ENCODE measurements at places on chromosomes 4 and X.

- no peak for DNase-seq
Measured at GRCh38 chr4:65561164-65561563, 109.1 kb downstream of the EPHA5 start.

- no peak for DNase-seq
Measured at GRCh38 chr4:173243321-173243720, 74.7 kb downstream of the GALNT7 start.

DNA sequence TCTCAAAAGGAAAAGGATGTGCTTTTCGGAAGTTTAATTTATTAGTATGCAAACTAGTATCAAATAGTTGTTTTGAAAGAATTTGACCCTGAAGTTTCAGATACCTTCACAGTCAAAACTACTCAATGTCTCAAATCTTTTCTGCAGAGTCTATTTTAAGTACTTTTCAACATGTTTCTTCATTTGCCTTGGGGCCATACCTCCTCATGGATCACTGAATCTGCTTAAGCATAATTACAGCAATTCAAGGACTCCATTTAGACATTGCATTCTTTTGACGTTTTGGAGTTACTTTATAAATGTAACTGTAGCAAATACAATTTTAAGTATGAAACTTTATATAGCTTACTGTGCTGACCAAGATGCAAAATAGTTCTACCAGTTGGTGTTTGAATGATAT lies 25.5 kb downstream of the PALLD start:
- no peak for DNase-seq

DNA sequence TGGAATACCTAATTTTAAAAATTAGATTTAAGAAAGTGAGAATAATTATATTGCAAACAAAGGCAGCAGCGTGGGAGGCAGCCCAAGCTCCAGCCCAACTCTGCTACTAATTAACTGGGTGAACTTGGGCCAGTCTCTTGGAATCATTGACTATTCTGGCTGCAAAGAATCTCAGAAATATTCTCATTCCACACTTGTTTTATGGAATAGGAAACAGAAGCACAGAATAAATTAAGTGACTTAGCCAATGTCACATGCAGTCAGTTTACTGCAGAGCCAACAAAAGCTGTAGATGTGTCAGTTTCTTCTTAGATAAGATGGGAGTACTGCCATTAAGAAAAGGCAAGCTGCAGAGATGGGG lies 132.6 kb upstream of the FAM9B start:
- DNase-seq = no peak

- DNase-seq = no peak
Measured at GRCh38 chr4:8324640-8325239, 55.2 kb downstream of the HTRA3 start.

GRCh38 chrX:11967986-11968869 lies 170.0 kb upstream of the FRMPD4 start:
- no peak for DNase-seq

DNA sequence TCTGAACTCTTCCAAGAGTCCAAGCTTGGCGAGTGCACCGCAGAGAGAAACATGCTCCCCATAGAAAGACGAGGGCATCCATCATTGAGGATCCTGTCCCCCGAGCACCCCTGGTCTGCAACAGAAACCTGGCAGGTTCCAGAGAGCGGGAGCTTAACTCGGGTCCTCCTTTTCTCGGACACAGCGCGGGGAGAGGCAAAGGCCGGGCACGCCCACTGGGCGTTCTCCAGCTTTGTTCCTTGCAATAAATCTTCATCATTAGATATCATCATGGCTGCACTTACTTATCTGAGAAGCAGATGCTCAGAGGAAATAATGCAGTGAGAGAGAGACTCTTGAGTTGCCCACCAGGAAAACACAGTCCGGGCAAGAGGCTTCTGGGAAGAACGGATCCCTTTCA lies 90.1 kb upstream of the PSAPL1 start:
- no peak for DNase-seq

DNA sequence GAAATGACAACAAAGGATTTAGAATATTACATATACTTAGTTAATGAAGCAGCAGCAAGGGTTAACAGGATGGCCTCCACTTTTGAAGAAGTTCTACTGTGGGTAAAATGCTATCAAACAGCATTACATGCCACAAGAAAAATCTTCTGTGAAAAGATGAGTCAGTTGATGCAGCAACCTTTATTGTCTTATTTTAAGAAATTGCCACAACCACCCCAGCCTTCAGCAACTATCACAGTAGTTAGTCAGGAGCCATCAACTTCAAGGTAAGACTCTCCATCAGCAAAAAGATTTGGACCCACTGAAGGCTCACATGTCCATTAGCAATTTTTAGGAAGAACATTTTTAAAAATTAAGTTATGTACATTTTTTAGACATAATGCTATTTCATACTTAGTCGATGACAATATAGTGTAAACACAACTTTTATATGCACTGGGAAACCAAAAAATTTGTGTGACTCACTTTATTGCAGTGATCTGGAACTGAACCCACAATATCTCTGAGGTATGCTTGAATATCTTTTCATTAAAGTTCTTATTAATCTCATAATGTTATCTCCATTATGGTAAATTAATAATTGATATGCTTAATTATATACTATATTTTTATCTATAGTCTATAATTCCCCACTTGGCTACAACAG lies 81.2 kb downstream of the SPCS3 start:
- no peak for DNase-seq

DNA sequence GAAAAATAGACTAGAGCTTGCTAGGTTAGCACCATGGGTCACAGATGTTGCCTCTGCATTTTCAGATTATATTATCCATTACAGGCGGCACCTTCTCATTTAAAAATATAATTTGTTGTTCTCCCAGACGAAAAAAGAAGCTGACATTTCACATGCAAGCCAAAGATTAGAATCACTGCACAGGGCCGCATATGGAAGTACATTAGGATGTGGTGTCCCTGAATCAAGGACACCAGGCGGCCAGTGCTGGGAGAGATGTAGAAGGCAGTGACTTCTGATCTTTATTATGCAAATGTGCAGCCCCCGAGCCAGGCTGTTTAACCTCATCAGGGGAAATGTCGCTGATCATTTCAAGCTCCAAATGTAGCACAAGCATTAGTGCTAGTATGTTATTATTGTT lies 22.8 kb downstream of the REELD1 start:
- no peak for DNase-seq

DNA sequence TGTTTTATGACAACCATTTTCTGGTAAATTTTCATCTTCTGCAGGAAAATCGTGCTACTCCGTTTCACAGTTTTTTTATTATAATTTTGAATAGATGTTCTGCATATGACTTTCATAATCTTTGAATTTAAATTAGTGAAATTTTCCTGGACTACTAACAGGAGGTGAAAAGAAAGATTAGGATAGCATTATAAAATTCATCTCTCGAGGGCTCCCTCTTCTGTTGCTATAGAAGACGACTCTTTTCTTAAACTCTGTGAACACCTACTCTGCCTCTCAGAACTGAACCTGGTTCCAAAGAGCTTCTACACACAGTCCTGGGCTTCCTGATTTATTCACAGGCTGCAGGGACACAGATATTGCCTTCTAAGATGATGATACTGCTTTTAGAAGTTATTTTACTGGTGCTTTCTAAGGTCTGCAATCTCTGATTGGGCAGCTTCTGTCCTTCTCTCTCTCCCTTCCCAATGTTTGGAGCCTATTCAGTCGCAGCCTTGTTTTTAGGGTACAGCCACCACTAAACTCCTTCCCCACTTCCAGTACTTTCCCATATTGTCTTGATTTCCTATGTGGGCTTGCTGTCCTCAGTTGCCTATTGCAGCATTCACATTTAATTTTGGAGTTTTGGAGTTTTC lies 10.1 kb upstream of the SAP30 start:
- DNase-seq = no peak

DNA sequence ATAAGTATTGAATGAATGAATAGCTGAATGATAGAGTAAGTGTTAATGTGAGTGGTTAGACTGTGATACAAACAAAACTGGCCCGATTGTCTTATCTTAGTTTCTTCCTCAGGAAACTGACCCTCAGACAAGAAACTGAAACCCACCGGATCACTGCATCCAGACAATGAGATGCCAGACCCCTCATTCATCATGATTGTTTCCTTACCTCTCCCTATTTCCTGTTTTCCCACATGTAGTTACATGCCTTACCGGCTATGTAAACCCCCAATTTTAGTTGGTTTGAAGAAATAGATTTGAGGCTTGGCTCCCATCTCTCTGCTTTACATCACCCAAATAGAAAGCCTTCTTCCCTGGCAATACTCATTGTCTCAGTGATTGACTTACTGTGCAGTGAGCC lies 218.9 kb upstream of the PPP1R2C start:
- DNase-seq = no peak

- no peak for DNase-seq
Measured at GRCh38 chr4:15584785-15585184, 70.4 kb downstream of the FBXL5 start.

- no peak for DNase-seq
Measured at GRCh38 chrX:30806187-30806728, 82.8 kb downstream of the TAB3 start.

GRCh38 chr4:133997436-133997835 lies 204.2 kb downstream of the PABPC4L start:
- no peak for DNase-seq

DNA sequence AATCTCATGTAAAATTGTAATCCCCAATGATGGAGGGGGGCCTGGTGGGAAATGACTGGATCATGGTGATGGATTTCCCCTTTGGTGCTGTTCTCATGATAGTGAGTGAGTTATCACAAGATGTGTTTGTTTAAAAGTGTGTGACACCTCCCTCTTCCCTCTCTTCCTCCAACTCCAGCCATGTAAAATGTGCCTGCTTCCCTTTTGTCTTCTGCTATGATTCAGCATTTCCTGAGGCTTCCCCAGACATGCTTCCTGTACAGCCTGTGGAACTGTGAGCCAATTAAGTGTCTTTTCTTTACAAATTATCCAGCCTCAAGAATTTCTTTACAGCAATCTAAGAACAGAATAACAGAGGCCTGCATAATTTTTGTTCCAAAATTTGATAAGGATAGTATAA lies 85.2 kb downstream of the ANAPC10 start:
- DNase-seq = no peak

DNA sequence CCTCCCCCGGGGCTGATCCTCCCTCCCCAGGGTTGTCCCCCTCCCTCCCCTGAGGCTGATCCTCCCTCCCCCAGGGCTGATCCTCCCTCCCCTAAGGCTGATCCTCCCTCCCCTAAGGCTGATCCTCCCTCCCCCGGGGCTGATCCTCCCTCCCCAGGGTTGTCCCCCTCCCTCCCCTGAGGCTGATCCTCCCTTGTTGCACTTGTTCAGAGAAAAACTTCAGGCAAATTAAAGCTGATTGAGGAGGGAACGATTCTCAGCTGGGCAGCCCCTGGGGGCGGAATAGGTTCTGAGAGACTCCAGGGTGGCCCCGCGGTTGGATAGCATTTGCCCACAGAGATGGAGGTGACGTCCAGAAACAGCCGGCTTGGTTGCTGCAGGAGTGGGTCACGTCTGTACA lies 110.7 kb upstream of the ADRA2C start:
- DNase-seq = no peak

DNA sequence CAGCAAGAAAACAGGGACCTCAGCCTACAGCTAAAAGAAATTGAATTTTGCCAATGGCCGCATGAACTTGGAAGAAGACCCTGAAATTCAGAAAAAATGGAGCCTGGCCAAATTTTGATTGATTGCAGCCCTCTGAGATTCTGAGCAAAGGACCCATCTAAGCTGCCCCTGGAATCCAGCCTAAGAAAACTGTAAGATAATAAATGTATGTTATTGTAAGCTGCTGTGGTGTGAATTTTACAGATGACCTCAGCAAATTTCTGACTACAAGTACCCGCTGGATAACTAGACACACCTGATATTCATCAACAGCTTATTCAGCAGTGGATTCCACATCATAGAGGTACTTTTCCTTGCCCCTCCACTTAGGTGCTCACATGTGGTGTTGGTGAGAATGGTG lies 119.5 kb upstream of the EPHA5 start:
- no peak for DNase-seq
